ENCODE measurements at places on chromosomes 12 and 14.

GRCh38 chr12:80625901-80626300, 81.5 kb upstream of the MYF6 start:
- no peak for DNase-seq

GRCh38 chr12:50297027-50297426, 13.7 kb upstream of the LIMA1 start:
- no peak for DNase-seq

DNA sequence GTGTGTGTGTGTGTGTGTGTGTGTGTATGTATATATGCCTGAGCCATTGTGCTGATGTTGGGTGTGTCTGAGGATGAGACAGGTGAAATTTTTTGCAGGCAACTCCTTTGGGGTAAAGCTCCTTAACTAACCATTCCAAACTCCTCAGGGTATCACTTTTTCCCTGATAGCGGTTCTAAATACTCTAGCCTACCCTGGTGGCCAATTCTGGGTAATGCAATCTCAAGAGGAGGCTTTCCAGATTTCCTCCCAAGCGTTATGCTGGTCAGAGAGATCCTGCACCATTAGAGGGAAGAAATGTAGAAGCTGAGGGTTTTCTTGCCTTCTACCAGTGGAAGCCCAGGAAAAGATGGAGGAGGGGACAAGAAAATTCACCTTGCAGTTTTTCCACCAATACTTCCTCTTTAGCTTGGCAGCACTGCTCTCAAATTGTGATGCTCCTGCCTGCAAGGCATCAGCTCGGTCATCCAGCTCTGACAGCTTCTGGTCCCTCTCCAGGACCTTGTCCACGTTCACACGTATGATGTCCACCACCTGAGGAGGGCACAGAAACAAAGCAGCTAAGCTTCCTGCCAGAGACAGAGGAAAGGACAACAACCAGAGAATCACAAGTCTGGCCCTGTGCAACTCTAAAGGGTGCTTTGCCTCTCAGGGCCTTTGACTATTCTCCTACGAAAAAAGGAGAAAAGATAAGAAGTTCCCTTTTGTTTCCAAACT, 4.9 kb downstream of the VAMP1 start:
- no peak for DNase-seq

DNA sequence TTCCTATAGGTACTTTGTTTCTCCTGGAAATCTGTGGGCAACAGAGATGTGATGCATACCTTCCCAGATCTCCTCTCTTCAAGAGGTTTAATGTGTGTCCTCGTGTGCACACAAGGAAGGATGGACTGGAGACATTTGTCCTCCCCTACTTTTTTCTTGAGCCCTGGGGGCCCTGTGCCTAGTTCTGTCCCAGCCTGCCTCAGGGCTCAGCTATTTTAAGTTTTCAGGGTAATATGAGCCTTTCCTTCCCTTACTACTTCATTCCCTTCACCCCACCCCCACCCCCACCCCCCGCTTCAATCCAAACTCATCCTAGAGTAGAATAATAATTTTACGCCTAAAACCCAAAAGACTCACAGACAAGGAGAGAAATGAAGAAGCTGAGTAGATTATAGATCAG, 446 bp downstream of the STAC3 start:
- no peak for DNase-seq

DNA sequence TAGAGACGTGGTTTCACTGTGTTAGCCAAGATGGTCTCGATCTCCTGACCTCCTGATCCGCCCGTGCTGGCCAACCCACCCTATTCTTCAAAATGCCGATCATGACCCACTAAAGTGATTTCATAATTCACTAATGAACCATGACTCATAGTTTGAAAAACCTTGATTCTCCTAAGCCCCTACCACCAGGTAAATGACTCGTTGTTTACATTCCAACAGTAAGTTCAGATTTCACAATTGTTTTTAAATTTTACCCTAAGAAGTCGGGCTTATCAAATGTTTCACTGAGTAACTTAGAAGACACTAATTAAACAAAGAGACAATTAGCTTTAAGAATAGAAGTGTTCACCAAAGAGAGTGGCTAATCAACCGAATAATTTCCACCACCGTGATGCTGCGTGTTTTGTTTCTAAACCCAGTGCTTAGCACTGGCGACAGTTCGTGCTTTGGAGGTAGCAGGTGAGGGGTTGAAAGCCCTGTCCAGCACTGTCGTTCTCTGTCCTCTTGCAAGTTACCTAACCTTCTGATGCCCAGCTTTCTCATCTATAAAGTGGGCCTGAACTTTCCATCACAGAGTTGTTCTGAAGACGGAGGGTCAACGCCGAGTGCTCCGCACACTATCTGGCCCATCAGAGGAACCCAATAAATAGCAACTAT, 136.5 kb downstream of the NTF3 start:
- no peak for DNase-seq

DNA sequence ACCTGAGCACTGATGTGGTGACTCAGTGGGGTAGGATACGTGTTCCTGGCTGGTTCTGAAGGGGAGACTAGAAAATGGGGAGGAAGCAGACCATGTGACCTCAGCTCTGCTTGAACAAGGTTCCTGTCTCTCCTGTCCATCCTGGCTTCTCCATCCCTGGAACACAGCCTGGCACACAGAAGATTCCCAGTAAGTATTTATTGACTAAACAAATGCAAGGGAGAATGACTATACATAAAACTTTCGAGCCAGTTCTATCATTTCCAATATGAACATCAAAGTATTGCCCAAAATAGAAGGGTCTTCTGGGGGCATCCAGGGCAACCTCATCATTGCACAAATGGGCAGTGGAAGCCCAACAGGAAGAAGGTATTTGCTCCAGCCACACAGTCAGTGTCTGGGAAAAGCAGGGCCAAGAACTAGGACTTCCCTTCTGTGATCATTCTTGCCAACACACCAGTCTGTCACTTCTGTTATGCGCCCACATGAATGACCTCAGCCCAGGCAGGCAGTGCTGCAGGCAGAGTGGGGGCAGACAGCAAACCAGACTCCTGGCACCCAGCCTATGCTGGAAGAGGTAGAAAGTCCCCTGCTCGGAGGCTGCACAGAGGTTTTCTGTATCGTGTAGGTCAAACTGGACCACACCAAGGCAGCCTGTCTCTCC, 5.6 kb upstream of the SERPINA9 start:
- peak; percentile 29 for DNase-seq

DNA sequence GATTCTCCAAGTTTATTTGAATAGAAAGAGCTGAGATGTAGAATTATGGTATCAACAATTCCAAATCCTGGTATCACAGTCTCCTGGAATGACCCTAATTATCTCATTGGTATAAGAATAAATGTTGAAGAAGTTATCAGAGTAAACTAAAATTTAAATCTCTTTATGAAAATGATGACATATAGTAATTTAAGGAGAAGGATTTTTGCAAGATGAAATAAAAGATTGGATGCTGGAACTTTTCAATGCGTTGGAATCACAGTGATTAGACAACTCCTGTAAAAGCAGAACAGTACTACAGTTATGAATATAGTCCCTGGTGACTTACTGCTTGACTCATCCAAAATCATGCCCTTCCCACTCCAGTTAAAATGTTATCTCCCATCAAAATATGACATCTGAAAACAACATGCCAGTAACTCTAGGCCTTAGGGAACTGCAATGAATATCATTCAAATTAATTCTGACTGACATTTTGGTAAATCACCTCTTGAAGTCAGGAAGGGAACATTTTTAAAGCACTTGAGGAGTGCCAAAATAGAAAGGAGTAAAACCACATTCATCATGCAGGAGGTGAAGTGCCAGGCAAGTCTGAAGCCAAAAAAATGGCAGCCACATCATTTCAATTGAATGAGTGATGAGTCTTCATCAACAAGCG, 197.8 kb upstream of the PRKD1 start:
- no peak for DNase-seq

- no peak for DNase-seq
These were observed 3.7 kb upstream of the HOXC12 start for GRCh38 chr12:53950789-53951576.

GRCh38 chr14:73176685-73177084, 40.4 kb downstream of the PSEN1 start:
- DNase-seq, result no peak

- DNase-seq, result no peak
These were observed 18.2 kb upstream of the FSCB start for GRCh38 chr14:44525237-44525636.

DNA sequence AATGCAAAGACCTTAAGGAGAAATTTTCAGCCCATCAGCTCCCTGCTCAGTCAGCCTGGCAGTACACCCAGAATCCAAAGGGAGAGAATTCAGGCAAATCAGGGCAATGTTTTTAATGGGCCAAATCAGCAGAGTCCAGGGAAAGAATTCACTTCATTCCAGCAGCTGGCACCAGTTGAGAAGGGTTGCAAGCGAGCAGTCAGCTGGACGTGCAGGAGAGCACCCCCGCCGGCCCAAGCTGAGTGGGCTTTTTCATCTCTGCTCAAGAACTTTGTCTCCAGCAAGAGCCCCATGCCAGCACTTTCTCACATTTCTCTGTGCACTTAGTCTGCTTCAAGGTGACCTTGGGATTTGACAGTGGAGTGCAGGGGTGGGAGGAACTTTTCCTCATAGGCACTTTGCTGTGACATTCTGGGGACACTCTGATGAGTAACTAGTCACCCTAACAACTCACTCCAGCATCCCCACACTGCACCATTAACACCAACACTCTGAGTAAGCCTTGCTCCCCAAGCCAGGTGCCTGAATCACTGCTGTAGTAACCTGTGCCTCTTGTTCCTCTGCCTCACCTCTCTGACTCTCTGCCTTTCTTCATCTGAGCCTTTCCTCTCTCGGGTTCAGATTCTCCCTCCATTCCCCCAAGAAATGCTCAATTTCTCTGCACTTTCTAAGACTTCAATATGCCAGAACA, 2.2 kb downstream of the ENDOU start:
- DNase-seq, result no peak

DNA sequence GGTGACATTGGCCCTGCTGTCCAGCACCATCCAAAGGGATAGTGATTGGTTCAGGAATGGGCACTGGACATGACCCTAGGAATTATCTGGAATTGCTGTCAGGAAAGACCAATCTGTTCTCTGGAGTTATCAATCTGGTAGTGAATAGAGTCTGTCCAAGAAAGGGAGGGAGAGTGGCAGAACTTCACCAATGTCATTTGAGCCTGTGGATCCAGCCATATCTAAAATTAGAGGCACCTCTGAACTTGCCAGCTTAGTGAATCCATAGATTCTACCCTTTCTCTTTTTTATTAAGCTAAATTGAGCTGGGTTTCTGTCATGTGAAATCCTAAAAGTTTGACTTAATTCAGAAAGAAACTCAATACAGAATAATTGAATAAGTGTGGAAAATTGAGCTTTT, 93.9 kb downstream of the NKX2-1 start:
- DNase-seq, result no peak

GRCh38 chr14:71363946-71364925, 457.0 kb downstream of the PCNX1 start:
- DNase-seq, result no peak

DNA sequence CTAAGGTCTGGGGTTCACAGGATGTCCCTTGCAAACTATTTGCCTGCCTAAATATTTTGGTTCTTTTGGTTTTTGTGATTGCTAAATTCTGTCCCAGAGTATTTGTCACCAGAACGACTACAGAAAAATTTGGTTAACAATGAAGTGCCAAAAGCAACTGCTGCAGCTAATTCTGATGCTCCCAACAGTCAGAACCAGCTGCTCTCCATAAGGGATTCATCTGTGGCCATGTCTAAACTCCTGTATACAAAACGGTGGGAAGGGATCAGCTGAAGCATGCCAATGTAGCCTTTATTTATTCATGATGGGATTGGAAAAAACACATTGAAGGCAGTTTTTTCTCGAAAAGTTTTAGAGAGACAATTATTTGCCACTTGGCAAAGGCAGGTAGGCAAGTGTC, 29.3 kb upstream of the PELI2 start:
- no peak for DNase-seq

DNA sequence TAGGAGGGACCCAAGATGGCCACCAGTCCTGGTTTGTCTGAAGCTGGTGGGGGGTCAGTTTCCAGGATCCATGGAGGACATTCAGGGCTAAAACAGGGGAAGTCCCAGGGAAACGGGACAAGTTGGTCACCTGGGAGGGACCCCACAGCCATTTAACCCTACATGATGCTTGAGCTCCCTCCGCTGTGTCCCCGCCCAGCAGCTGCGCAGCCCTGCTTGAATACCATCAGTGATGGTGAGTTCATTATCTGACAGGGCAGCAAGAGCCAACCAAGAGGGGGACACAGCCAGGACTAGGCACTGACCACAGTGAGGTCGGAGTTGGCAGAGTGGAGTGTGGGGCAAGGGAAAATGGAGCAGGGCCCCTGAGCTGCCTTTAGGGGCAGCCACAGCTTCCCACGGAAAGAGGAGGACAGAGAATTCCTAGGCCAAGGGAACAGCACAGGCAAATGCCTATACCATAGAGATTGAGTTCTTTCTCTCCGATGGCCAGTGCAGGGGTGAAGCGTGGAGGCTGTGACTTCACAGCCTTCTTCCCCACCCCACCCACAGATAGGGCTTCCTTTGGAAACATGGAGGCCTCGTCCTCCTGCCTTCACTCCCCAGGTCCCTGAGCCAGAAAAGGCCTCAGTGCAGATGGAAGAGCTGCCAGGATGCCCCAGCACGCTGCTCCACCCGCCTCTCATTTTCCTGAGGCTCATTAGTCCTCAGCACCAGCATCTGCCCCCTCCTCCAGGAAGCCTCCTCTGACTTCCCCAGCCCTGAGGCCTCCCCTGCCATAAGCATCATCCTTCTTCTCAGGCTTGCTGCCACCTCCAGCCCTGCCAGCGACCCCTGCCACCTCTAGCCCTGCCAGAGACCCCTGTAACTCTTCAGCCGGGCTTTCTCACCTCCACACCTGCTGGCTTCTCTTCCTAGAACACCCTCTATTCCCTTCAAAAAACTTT, 51.4 kb downstream of the CYP46A1 start:
- no peak for DNase-seq

DNA sequence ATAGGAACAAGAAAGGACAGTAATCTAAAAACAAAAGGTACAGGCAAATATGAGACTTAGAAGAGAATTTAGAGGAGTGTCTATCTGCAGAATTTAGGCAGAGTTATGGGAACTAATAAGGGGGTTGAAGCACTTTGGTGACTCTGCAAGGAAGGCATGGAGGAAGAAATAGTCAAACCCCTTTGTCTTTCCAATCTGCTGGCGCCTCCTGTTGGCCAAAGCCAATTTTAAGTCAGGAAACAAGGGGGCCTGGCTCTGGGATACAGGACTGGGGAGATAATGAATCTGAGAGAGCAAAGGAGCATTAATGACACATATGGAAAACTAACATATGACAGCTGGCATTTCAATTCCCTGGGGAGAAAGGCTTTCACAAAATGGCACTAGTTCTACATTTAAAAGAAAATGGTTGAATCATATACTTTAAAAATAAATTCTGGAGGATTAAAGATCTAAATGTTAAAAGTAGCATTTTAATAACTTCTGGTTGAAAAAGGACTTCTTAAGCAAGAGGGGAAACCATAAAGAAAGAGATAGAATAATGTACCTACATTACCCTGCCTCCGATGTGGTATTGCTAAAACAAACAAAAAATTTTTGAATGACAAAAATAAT, 48.5 kb upstream of the CSRP2 start:
- DNase-seq, result no peak

- DNase-seq, result no peak
These were observed 107.6 kb upstream of the SFSWAP start for GRCh38 chr12:131603106-131603938.

- no peak for DNase-seq
These were observed 47.8 kb downstream of the HMGA2 start for GRCh38 chr12:65871865-65872645.

Data from AG04449 (cell line).